ENCODE measurements at places on chromosomes 6 and 20.

DNA sequence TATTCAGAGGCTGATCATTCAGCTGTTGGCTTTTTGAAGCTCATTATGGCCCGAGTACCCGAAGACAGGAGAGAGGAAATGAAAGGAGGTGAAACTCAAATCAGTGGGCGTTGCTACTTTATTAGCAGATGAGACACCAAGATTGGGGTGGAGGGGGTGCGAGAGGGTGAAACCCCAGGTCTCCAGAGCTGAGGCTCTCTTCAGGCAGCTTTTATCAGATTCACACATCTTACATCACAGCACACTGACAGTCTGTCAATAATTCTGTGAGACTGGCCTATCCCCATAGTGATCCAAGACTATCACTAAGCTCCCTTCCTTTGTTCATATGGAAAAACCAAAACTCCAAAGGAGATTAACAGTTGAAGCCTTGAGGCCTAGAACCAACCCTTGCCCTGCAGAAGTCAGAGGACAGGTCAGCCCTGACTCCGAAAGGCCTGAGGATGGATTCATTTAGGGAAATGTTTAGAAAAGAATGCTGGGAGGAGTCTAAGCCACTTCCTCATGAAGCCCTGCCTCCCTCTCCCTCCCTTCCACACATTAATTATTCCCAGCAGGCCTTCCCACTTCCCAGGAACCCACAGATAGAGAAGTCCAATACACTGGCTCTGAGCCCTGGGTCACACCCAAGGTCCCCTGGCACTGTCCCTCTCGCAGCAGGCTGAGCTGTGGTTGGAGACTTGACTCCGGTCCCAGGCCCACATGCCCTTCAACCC is 23.2 kb downstream of the TRERF1 start:
- peak; percentile 84 for DNase-seq

- no peak for DNase-seq
These were observed 4.7 kb downstream of the GABRR1 start for GRCh38 chr6:89212472-89212871.

GRCh38 chr6:96755096-96755495 is 82.2 kb downstream of the GPR63 start:
- DNase-seq: no peak

DNA sequence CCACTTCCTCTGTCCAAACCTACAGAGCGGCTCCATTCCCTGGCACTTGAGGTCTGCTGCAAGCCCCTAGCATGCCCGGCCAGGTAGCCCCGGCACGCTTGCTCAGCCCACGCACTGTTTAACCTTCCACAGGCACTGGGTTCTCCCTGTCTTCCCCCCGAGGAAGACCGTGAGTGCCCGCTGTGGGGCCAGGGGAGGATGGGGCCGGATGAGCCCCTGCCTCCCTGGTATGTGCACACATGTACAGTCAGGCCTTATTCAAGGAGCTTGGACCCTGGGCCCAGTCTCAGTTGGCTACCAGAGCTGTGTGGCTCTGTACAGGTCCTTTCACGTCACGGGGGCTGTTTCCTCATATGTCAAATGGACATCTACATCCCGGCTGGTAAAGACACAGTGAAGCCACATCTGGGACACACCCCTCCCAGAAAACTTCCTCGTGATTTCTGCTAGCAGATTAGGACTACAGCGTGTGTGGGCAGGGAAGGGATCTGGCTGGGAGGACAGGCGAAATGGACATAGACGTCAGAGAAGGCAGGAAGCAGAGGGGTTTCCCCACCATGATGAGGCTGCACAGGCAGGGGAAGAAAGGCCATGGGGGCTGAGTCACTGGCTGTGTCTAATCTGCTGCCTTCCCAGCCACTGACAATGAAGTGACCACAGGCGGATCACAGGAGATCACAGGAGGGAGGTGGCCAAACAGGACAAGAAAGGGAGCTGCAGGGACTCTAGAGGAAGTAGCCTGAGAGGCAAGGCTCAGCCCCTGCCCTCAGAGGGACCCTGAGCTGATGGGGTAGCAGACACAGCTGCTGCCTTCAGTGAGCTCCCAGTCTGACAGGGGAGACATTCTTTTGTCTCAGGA is 62.9 kb downstream of the MRPL14 start:
- DNase-seq: peak; percentile 90

DNA sequence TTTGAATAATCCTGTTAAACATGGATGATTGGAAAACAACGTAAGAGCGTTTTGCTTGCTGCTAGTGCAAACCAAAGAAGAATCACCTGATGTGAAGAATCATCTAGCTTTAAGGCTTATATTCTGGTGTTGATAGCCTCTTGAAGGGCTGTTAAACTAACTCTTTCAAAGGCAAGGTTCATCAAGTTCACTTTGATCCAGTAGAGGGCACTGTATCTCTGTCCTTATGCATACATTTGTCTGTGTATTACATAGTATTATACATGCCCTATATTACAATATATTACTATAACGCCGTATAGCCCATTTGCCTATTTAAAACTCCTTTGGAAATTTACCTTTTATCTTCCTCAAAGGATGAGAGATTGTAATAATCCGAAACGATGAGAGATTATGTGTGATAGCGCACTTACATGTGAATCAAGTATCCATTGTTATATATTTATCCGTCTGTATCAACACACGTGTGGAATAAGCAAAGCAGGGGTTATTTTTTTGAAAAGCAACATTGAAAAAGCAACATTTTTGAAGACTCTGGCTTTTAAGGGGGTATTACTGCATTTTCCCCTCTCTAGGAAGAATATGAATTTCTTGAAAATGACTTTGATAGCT is 50.8 kb upstream of the NRN1 start:
- peak; percentile 53 for DNase-seq

DNA sequence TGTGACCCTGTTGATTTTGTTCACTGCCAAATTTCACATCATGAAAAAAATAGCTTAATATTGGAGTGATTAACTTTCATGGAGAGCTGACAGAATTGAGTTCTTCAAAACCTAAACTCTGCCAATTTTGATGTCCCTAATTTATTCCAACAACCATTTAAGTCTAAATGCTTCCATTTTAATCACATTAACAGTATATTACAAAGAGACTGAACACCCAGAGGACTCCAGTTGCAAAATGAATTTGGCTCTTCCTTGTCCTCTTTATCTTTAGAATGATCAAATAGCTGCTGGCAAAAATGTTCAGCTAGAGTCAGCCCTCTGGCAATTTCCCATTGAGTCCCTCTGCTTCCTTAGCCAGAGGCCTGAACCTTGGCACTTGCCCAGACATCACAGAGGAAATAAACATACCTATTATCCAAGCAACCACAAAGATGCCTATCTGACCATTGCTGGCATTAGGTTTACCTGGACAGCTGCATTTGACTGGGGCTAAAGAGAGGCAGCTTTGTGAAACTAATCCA is 299.0 kb upstream of the STXBP5 start:
- peak; percentile 81 for DNase-seq
